Hematopoietic multipotent progenitor cell treated with erythropoietin and hydrocortisone succinate and interleukin-3 and kit ligand, for 8 days (in vitro differentiated cells): ENCODE measurements at places on chromosomes 4 and X.

GRCh38 chrX:39206399-39207145, 405.3 kb downstream of the MID1IP1 start:
- no peak for DNase-seq

DNA sequence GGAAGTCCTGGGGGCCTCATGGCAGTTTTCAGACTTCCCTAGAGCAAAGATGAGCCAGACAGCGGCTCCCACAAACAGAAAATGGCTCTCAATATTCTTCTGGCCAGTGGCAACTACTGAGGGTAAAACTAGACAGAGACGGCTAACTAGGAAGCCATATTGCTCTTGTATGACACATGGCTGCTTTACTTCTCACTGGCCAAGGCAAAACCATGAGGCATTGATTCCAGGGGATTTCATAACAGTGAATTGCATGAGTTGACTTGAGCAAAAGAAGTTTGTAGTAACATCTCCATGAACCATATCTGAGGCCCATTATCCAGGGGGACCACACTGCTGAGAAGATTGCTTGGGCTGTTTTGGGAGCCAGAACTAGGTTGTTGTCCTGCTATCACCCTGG, 13.7 kb upstream of the TLR8 start:
- no peak for DNase-seq

DNA sequence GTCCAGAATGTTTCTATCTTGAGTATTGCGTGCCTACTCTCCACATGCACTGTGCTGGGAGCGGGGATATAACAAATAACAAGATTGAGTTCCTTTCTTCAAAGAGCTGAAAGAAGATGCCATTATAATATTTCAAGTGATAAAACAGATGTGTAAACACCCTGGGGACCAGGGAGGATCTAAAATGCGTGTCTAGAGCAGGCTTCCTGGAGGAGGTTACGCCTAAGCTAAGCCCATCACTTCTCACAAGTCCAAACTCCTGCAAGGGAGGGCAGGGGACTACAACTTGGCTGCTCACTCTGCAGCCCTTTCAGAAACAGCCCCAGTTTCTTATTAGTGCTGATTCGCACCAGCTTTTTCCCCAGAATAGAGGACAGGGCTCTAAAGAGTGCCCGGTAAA, 21.5 kb downstream of the PTCHD1 start:
- no peak for DNase-seq

- DNase-seq, result no peak
These were observed 128.2 kb upstream of the ENPEP start for GRCh38 chr4:110347805-110348204.
